ENCODE measurements at places on chromosomes 7 and 10.

DNA sequence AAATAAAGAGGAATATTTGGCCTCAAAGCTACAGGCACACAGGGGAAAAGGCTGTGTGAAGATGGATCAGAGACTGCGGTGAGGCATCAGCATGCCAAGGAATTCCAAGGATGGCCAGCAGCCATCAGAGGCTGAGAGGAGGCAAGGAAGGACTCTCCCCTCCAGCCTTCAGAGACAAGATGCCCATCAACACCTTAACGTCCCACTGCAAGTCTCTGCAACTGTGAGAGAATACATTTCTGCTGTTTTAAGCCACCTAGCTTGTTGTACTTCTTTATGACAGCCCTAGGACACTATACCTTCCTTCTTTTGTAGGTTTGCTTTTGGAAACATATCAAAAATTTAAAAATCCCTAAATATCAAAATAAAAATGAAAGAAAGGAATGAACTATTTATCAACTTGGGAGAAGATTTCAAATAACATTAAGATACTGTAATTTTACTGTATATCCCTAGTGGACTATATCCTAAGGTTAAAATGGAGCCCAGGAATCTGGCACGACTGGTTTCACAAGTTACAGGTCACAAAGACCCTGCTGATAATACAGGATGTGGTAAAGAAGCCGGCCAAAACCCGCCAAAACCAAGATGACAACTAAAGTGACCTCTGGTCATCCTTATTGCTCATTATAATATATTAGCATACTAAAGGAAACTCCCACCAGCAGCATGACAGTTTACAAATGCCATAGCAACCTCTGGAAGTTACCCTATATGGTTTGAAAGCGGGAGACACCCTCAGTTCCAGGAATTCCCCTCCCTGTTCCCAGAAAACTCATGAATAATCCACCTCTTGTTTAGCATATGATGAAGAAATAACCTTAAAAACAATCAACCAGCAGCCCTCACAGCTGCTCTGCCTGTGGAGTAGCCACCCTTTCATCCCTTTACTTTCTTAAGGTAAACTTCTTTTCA, 185.2 kb downstream of the AVL9 start:
- no peak for DNase-seq

DNA sequence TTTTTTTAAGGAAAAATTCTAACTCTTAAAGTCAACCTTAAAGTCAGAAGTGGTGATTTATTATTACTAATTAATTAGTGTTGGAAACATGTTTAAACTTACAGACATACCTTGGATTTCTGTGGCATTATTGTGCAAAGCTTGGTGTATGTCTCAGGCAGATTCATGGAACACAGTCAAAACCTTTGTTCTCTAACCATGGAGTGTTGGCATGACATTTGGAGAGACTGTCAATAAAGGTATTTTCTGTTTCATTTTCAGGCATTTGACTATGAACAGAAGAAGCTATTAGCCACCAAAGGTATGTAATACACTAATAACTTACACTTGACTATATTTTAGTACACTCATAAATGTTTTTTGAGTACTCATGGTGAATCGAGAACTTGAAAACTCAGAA, 293.7 kb downstream of the BICC1 start:
- DNase-seq: no peak

DNA sequence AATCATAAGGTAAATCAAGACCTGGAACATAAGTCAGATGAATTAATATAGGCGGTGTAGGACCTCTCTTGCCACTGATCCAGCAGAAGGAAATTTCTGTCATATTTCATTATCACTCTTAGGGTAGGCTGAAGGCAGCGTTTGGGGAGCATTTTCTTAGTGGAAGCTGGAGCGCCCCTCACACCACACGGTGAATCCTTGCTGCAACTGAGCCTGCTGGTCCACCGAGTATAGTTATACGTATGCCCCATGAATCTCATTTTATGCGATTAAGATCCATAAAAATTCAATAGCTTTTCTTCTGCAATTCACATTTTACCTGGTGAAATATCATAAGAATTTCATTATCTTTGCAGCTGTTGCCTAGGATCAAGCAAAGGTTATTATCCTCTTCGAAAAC, 19.6 kb downstream of the EBF3 start:
- DNase-seq: no peak

DNA sequence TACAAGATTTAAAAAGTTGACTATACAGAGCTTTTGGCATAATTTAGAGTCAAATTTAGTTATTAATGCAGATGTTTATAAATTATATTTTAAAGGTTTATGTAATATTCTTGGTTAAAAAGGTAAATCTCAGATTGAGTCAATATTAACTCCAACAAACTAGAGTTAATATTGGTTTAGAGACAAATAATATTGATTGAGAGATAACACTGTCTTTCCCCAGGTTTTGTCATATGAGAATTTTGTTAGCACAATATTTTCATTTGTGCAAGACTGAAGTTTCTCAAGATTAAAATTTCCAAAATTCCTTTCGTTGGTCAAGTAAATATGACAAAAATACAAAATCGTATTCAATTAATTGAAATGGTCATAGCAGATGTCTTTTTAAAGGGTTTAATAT, 12.9 kb upstream of the AKR1D1 start:
- no peak for DNase-seq

GRCh38 chr10:78079411-78079810, 45.7 kb downstream of the RPS24 start:
- no peak for DNase-seq

DNA sequence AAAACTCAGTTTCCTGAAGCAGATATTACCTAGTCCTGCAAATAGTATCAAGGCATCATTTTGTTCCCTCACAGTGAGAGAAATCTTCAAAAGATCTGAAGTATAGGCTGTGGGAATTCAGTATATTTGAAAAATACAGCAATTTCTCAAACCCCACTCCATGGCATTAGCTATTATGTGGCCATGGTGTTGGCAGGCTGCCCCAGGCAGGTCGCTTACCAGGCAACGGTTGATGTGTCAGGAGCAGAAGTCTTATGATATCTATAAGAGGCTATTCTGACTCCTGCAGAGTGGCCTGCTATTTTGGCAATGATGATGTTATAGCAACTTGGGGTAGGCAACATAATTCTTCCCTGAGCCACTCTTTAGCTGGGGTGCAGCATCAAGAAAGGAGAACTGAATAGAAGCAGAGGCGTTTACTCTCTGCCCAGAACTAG, 187.9 kb downstream of the PLXDC2 start:
- no peak for DNase-seq

- no peak for DNase-seq
Observed at GRCh38 chr7:142808461-142808801, 37.7 kb downstream of the PRSS2 start.
